Activated CD8-positive, alpha-beta memory T cell treated with anti-CD3 and anti-CD28 coated beads for 4 hours (primary cell): ENCODE measurements at places on chromosomes 1 and 21.

DNA sequence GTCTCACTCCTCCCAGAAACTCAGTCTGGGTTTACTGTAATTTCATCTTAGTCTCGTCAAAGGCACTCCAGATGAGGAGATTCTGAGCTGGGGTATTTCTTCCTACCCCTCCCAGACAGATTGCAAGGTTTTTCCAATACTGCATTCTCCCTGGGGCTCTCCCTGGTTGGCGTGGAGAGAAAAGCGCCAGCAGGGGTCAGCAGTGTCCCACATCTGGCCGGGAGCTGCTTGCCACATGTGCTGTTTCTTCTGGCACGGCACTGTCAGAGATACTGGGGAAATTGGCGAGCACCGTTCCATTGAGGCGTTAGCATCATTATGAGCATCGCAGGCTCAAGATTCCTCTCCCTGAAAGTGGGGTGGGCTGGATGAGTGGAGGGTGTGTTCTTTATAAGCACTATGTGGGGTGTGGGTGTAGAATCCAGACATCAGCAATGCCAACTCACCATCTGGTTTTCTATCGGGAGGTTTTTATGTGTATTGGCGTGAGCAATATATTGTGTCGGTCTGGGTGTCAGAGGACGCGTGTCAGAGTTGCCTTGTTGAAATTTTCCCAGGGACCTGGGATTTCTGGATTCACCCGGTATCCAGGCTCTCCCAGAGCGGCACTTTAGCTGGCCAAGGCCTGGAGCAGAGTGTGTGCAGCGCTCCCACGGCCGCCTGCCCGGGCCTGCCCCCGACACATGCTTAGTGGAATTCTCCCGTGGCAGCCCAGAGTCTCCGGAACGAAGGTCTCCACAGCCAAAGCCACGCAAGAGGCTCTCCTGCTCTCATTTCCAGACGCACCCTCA, 8.0 kb upstream of the NAV1 start:
- no peak for DNase-seq

DNA sequence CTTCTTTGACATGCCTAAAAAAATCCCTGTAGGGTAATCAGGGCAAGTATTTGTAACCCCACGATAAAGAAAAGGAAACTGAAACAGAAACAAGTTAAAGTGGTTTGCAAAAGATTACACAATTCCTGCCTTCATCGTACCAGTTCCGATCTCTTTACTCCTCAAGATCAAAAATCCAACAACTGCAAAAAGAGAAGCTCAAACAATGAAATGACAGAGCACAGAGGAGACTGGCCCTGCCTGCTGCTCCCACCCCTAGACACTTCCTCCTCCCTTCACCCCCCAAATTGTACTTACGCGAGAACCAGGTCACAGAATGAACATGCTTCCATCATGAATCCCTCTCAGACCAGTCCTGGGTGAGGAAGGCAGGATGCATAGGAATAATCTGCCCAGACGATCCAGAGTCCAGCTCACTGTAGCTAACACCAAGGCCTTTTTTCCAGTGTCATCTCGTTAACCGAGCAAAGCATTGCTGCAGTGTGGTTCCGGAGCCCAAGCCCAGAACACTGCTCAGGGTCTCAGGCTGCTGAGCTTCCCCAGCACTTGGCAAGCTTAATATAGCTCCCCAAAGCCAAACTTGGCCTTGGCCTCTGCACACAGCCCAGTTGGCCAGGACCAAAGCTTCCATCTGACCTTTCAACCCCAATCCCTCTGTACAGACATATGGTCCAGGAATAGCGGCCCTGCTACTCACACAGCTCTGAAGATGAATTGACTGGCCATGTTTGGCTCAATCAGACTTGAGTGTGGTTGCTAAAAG, 20.3 kb downstream of the RXRG start:
- DNase-seq = no peak

DNA sequence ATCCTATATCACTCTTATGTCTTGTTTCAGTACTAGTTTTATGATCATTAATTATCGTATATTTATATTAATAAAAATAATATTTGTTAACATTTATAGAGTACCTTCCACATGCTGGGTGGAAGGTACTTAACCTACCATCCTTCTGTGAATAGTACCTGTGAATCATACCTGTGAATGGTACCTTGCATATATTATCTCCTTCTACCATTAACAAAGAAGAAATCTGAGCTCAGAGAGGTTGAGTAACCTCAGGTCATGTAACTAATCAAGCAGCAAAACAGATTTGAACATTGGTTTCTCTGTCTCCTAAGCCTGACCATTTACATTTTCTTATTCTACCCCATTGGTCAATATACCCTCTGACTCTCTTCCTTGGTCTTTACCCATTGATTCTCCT, 174.4 kb upstream of the UBE2U start:
- no peak for DNase-seq

DNA sequence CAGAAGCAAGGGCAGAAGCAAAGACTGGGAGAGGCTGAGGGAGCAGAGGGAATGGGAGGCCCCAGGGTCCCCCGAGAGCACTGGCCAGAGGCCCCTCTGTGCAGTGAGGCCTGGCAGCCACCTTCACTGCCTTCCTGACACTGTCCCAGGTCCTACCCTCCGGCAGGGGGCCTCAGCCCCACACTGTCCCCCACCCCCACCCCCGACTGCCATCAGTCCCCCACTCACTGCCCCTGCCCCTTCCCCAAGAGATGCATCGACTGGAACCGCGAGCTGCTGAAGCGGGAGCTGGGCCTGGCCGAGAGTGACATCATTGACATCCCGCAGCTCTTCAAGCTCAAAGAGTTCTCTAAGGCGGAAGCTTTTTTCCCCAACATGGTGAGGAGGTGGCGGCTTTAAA, 13.0 kb upstream of the PADI6 start:
- DNase-seq = no peak

DNA sequence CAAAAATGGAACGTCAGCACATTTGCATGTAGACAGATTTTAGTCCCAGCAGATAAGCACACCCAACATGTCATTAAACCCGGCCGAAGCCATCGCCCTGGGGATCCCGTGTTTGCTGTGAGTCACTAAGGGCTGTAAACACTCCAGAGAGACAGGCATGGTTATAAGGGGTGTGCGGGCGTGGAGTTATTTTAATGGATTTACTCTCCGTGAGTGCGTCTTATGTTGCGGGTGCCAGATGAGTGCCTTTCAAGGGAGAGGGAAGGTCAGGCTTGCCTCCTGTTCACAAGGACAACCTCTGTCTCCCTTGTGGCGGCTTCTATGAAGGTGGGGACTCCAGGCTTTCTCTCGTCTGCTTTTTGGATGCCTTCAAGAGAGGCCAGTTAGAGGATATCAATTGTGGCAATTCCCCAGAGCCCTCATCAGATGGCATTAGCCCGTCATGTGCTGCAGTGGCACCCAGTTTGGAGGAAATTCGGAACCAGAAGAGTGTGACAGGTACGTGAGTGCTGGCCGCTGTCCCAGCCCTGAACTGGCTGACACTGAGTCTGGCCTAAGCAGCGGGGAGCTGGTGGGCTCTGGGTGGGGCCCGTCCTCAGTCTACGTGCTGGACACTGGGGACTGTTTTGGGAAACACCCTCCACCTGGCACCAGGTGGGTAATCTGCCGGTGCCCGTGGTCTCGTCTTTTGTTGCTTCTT, 223.8 kb upstream of the TMEM51 start:
- DNase-seq = no peak
